ENCODE measurements at places on chromosomes 12 and 14. TPM values are rescaled to one million over a fixed set of nuclear protein-coding genes. Genes with fewer than 3 reads are reported as not detected.

PZP gene
- 0.26 TPM for total RNA-seq

KRT72 gene
- not detected for total RNA-seq

DCP1B gene
- total RNA-seq, result 4.3 TPM

ITGB7 gene
- not detected for total RNA-seq

MSI1 gene
- total RNA-seq, result not detected

IRF9 gene
- total RNA-seq, result 38.8 TPM

EPYC gene
- total RNA-seq, result not detected

IL22 gene
- total RNA-seq, result not detected

MARS1 gene
- 77.4 TPM for total RNA-seq

SLC35E3 gene
- total RNA-seq, result 5.3 TPM

MYH6 gene
- total RNA-seq, result not detected

MIPOL1 gene
- total RNA-seq, result 4.3 TPM

B4GALNT3 gene
- total RNA-seq, result under 0.01 TPM

SLCO1C1 gene
- not detected for total RNA-seq

GZMH gene
- not detected for total RNA-seq

VWF gene
- 467 TPM for total RNA-seq

HOXC12 gene
- total RNA-seq, result not detected

DAO gene
- total RNA-seq, result not detected

RNF212B gene
- total RNA-seq, result not detected

PTPN11 gene
- 60.6 TPM for total RNA-seq

CACNA1C gene
- total RNA-seq, result 0.38 TPM

UNC79 gene
- under 0.01 TPM for total RNA-seq

NDUFB1 gene
- total RNA-seq, result 178 TPM

FLVCR2 gene
- 1.8 TPM for total RNA-seq

LYZ gene
- not detected for total RNA-seq

AMIGO2 gene
- 1.3 TPM for total RNA-seq

RDH16 gene
- total RNA-seq, result under 0.01 TPM

ARHGDIB gene
- total RNA-seq, result 69.4 TPM

MRPL42 gene
- total RNA-seq, result 58.3 TPM

BCDIN3D gene
- 1.8 TPM for total RNA-seq

NID2 gene
- 40.1 TPM for total RNA-seq

AMN gene
- 0.13 TPM for total RNA-seq

TAS2R31 gene
- total RNA-seq, result 2.3 TPM

LRRC43 gene
- total RNA-seq, result 1.5 TPM

EIF2B1 gene
- total RNA-seq, result 22.6 TPM

ZNF605 gene
- total RNA-seq, result 3.8 TPM

PDE3A gene
- 0.51 TPM for total RNA-seq

SPIC gene
- total RNA-seq, result not detected

CMAS gene
- total RNA-seq, result 16.4 TPM

CYP46A1 gene
- 0.13 TPM for total RNA-seq

PAPLN gene
- total RNA-seq, result 58.3 TPM

ZFC3H1 gene
- total RNA-seq, result 11.4 TPM

RTN1 gene
- under 0.01 TPM for total RNA-seq

SLCO1B1 gene
- total RNA-seq, result not detected

HNF1A gene
- total RNA-seq, result not detected
